ENCODE measurements at places on chromosomes 5 and 9.

- DNase-seq = no peak
These were observed 167.3 kb downstream of the MUSK start for GRCh38 chr9:110835859-110836271.

GRCh38 chr5:33300209-33300742, 140.5 kb upstream of the TARS1 start:
- DNase-seq = no peak

DNA sequence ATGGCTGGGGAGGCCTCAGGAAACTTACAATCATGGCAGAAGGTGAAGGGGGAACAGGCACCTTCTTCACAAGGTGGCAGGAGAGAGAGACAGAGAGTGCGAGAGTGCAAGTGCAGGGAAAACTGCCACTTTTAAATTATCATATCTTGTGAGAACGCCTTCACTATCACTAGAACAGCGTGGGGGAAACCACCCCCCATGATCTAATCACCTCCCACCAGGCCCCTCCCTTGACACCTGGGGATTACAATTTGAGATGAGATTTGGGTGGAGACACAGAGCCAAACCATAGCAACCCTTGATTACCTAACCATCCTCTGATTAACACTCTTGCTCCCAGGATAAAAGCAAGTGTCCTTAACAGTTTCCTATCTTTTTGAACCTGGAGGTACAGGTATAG, 21.1 kb downstream of the ADAMTS19 start:
- no peak for DNase-seq

GRCh38 chr5:40991168-40991980, 79.8 kb downstream of the MROH2B start:
- DNase-seq = no peak

- no peak for DNase-seq
These were observed 40.2 kb downstream of the CYFIP2 start for GRCh38 chr5:157306081-157306480.

DNA sequence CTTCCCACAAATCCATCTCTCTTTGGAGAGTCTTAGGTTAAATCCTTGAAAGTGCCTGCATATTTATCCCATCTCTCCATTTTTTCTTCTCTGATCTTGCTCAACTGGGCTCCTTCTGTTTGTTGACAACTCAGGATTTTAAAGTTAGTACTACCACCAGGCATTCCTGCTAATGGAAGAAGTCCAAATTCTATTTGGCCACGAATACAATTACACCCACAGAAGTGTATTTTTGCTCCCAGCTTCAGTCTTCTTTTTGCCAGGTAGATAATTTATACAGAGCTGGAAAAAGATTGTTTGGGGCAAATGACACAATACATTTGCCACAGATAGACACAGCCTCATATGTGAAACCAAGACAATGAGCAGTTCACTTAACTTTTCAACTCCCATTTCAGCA, 74.8 kb downstream of the CETN3 start:
- DNase-seq = no peak

DNA sequence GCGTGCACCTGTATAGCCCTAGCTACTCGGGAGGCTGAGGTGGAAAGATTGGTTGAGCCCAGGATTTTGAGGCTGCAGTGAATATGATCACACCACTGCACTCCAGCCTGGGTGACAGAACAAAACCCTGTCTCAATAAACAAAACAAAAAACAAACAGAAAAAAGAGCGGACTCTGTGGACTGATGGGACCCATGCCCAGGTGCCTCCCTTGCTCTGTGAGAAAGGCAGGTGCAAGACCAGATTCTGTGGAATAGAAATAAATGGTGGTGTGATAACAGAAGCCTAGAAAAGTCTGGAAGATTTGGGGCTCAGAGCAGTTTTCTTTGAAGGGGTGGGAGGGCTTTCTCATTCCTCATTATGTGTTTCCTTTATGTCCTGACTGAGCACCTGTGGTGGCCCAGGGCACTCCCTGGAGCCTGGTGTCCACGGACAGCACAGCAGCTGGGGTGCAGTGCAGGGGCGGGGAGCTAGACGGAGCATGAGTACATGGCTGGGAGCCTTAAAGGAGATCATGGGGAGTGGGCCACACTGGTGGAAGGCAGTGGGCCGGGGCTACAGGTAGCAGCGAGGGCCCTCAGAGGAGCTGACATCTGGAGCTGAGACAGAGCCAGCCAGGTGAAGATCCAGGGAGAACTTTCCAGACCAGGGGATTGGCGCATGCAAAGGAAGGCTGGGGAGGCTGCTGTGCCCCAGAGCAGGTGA, 15.4 kb upstream of the CEL start:
- no peak for DNase-seq

DNA sequence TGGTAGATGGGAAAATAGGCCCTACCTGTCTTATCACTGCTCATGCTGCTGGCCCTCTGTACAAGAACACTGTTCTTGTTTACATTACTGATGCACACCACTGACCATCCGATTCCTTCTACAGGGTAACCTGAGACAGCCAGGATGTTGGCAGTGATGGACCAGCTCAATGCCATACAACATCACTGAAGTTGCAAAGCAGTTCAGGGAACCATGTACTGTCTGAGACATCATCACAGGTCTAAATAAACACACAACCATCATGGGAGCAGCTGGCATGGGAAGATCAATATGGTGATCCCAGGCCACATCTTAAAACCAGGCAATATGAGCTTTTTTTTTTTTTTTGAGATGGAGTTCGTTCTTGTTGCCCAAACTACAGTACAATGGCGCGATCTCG, 59.0 kb downstream of the IARS1 start:
- DNase-seq = no peak
